ENCODE measurements at places on chromosomes 7 and 10.
A peak's percentile ranks its signal among the peaks of the same experiment; 100 is the strongest.

GRCh38 chr10:69328380-69328735, 50.1 kb downstream of the HK1 start:
- no peak for DNase-seq

DNA sequence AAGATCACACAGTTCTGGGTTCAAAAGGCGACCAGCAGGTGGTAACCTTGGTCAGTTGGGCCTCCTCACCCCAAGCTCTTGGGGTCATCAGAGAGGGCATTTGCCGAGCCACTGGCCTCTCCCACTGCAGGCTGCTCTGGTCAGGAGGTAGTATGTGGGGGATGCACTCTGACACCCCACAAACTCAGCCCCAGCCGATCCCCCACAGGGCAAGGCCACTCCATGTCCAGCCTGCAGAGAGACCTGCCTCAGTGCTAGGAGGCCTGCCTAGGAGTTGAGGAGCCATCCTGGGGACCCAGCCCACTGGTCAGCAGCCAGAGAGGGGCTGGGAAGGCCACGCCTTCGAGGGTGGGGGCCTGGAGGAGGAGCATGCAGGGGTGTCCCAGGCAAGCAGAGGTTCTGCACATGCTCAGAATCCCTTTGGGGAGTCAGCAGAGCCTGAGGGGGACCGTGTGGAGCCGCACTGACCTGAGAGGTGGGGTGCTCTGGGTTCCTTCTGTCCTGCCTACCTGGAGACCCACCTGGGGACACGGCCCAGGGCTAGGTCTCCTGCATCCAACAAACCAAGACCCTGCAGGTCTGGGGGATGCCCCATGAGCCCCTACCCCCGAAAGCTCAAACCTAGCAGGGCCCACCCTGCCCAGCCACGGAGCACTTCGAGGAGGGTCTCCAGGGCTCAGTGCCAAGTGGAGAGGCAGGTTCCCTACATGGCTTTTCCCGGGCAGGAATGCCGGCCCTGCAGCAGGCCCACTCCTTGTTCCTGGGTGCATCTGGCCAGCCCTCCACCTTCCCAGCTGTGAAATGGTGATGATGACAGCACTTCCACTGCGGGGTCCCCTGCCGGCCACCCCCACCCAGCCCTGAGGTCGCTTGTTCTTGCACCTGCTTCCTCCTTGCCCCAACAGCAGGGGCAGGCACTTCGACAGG, 58.5 kb downstream of the RASGEF1A start:
- no peak for DNase-seq

- DNase-seq, result no peak
Observed at GRCh38 chr7:15228831-15229230, 326.3 kb upstream of the DGKB start.

DNA sequence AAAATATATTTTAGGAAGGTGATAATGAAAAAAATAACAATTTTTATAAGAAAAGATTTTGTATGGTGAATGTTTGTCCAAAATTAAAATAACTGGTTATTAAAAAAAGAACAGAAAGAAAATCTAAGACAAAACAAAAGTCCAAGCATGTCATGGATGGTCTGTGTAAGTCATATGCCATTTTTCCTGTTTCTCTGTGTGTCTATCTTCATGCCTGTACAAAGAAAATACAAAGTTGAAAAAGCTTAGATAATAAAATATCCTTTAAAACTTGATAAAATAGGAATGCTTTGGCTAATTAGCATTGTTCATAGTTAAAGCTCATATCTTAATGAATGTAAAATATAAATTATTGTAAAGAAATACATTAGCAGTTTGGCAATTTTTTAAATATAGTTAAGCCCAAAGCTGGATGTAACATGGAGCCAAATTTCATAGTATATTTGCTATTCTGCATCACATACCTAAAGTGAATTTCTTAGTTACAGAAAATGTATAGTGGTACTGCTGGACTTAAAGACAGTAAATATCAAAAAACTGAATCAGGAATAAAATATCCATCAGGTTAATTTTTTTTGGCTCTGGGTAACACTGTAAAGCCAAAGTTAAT, 661.1 kb downstream of the PCDH15 start:
- DNase-seq, result no peak

DNA sequence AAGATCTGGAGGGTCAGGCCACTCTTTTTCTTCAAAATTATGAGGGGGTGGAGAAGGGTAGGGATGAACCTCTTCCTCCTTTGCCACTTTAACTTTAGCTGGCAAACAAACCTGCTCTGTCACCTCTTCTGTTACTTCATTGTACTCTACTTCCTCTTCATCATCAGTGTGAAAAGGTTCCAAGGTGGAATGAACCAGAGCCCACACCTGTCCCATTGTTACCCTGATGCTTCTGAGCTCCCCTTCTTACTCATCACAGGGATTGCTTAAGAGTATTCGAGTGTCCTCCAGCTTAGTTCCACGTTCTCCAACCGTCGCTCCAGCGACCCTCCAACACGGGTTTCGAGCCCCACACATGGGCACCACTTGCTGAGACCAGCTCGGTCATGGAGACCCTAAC, 5.2 kb downstream of the MRPS24 start:
- no peak for DNase-seq

DNA sequence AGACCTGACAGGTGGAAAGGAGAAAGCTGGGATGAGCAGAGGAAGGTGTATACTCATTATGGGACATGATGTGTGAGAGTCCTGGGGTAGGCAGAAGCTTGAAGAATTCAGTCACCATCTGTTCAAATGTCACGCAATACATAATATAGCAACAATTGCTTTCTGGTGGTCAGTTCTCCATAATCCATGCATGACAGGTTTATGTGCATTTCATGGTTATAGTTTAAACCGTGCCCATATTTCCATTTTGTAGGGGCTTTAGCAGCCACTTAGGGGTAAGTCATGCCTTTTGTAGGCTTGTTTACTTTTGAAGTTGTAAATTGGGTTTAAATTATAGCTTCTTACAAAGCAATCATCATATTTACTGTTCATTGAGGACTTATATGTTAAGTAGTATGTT, 158.8 kb downstream of the NXPH1 start:
- no peak for DNase-seq

DNA sequence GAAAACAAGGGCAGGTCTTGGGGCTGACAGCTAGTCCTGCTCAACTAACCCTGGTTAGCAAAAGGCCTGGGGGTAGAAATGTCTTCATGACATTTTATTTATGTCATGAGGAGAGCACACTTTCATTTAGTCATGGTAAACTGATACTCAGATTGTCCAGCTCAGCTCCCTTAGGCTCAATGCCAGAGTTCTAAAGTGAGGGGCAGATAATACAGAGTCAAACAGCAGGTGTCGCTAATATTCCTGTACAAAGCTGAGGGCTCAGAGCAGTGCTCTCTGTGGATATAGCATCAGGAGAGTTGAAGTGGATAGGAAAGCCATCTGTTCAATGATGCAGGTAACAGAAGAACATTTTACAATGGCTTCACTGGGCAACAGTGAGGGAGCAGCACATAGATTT, 26.8 kb upstream of the CALCR start:
- DNase-seq, result no peak

GRCh38 chr7:107972075-107972482, 30.9 kb downstream of the LAMB1 start:
- no peak for DNase-seq

GRCh38 chr10:122462533-122463465, 1.4 kb downstream of the HTRA1 start:
- DNase-seq, result no peak

GRCh38 chr10:132590094-132590751, 52.6 kb downstream of the INPP5A start:
- DNase-seq, result no peak

DNA sequence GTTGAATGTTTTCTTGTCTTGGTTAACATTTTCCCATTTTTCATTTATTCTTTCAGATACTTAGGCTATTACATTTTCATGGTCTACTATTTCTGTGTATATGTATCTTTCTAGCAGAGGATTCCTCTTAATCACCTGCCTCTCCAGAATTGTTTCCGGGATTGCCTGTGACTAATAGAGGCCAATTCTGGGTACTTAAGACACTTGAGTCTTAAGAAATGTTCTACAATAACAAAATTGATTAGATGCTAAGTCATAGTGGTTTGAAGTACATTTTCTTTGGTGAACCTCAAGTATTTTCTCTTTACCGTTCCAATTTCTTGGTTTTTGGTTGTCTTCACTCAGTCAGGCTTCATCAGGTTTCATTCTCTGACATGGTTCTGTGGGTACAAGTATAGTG, 26.4 kb downstream of the BBS9 start:
- no peak for DNase-seq

DNA sequence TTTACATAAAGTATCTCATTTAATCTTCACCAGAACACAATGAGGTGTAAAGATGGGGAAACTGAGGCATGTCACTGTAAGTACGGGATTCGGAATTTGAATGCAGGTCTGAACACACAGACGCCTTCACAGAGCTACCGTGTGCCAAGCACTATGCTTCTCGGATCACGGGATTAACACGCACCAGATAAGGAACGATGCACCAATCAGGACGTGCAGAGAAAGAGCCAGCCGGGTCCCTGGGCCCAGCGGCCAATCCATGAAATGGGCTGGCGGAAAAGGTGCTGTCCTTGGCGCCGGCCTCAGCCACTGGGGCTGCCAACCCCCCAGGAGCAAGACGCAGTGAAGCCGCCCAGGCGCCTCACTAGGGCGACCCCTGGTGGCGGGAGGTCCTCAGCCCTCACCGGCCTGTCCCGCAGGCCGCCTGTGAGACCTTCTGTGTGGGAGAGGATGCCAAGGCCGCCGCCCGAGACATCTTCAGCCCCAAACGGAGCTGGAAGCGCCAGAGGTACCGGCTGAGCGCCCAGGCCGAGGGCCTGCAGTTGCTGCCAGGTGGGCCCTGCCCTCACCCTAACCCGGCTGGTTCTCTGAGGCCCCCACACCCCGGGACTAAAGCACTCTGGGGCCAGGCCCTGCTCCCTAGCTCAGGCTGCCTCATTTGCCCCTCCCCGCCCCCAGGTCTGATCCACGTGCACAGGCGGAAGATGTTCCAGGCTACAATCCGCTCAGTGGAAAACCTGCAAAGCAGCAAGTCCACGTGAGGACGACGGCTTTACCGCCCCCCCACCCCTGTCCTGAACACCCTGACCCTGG, 15.6 kb downstream of the ATG9B start:
- peak; percentile 46 for DNase-seq

DNA sequence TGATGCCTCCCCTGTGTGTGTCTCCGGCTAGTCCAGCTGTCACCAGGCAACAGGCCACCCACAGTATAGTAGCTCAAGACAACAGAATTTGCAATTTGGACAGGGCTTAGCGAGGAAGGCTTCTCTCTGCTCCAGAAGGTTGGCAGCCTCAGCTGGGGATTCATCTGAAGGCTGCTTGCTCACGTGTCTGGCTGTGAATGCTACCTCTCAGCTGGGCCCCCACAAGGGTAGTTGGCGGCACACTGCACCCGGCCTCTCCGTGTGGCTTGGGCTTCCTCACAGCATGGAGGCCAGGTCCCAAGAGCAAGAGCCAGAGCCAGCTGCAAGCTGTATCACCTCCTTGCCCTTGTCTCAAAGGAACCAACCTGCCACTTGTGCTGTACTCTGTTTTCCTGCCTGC, 19.2 kb downstream of the ECHDC3 start:
- DNase-seq, result no peak

- no peak for DNase-seq
Observed at GRCh38 chr10:119409385-119409784, 133.1 kb downstream of the RGS10 start.

- DNase-seq, result no peak
Observed at GRCh38 chr10:123926401-123927264, 35.0 kb upstream of the CPXM2 start.

DNA sequence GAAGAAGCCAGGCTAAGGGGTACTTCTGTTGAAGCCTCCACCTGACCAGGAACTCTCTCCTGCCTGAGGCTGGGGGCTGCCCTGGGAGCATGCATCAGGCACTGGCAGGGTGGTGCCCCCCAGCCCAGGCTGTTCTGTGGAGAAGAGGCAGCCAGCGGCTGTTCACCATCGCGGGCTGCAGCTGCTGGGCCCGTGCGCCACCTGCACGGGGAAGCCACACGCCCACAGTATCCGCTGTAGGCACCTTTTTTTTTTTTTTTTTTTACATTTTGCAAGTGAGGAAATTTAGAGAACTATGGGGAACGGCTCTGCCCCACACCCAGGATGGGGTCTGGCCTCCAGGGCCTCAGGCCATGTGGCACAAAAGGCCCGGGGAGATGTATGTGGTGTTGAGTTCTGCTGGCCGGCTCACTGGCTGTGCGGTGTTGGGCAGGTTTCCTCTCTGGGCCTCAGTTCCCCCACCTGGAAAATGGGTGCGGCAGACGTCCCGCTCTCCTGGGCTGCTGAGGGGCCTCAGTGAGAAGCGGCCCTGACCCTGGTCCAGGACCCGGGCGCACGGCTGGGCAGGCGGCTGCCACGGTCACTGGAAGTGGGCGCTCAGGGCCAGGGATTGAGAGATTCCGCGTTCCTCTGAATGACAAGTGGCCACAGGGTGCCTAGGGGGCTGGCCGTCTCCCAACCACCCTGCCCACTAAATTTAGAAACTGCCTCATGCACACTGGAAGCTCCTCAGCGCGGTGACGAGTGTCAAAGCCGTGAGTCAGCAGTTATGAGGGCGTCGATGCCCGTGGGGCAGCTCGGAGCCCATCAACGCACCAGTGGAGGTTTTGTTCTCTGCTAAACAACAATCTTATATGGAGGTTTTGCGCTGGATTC, 8.8 kb upstream of the INTS1 start:
- DNase-seq, result no peak

DNA sequence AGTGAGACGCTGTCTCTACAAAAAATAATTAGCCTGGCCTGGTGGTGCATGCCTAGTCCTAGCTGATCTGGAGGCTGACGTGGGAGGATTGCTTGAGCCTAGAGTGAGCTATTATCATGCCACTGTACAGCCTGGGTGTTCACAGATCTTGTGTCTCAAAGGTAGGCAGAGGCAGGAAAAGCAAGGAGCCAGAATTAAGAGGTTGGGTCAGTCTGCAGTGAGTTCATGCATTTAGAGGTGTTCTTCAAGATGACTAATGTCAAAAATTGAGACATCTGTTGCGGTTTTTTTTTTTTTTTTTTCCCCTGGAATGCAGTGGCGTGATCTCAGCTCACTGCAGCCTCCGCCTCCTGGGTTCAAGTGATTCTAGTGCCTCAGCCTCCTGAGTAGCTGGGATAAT, 5.4 kb downstream of the PPIA start:
- no peak for DNase-seq

DNA sequence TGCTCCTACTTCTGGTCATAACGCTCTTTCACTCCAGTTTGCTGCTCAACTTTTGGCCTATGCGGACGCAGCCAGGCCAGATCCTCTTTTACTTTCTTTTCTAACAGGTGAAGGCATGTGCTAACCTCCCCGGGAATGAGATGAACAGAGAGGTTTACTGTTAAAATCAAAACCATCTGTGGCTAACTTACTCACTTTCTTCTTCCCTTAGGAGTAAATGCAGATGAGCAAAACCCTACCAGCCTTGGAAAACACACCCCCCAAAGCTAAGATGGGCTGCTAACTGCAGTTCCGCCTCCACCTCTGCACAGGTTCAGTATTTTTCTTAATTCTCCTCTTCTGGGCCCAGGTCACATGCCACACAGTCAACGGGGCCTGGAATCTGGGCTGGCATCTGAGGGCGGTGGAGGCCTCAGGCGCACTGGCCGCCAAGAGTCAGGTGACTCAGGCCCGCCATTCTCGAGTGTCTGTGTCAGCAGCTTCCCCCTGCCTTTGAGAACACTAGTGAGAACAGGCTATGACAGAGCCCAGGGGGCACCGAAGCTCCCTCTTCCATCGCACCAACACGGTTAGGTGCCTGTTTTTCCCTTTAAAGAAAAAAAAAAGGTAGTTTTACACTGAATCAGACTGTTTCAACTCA, 11.1 kb downstream of the FAM53B start:
- no peak for DNase-seq

Data from hypothalamus (tissue), 51 donors.